Common myeloid progenitor, CD34-positive (primary cell): ENCODE measurements at places on chromosomes 3 and 15.

DNA sequence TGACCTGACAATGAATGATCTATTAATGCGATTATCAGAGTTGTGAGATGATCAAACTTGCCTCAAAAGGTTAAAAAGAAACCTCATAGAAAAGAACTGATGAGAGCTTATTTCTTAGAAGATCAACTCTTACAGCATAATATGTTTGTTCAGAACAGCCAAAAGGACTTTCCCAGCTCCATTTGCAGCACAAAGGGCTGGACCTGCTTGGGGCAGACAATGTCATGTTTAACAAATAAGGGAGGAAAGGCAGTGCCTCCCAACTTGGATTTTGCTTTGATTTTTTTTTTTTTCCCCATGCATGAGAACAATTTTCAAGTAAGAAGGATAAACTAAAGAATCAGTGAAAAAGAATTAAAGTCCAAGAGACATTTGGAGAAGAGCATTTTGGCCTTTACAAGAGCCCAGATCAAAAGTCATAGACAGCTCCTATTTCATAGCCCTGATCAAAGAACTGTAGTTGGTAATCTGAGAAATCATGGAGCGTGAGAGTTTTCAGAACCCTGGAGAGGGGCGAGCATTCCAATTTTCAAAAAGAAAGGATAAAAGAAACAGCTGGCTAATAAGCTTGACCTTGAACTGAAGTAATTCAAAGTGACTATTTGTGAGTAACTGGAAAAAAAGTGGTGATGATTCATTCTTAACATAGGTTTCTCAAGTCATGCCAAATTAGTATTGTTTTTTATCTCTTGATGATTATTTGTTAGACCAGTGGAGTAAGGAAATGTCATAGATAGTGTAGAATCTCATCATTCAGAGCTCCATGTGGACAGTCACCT is 136.0 kb upstream of the CFAP20DC start:
- DNase-seq, result no peak

- DNase-seq, result peak; percentile 96
These were observed 227.8 kb upstream of the CTNNB1 start for GRCh38 chr3:40971191-40972168.

DNA sequence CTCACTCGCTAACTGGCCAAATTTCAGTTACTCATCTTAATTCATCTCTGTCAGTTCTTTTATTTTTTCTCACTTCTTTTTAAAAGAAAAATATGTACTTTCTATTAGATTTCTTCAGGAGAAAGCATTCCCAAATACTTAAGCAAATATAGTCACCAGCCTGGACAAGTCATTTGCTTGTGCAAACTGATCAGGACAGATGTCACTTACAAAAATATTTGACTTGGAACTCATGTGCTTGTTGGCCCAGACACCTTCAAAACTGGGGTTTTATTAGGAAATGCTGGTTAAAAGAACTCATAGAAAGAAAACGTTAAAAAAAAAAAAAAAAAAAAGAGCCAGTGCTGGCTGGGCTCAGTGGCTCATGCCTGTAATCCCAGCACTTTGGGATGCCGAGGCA is 31.3 kb upstream of the FOXP1 start:
- no peak for DNase-seq

GRCh38 chr3:170356596-170357175 is 829 bp upstream of the SKIL start:
- DNase-seq, result no peak

DNA sequence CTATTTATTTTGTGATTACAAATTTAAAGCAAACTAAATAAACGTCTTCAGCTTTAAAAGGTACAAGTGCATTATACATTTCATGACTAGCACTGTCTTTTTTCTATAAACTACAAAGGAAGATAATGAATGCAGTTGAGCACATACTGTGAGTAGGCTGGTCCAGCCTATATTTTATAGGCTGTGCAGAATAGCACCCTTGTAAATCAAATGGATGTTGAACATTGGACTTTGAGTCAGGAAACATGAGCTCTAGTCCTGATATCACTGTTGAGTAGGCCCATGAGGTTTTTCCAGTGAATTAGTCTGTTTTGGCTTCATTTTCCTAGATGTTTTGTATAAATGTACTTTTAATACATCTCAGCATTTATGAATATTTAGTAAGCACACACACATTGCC is 447.3 kb upstream of the KCNMB2 start:
- no peak for DNase-seq

GRCh38 chr15:33296856-33297255 is 13.9 kb upstream of the RYR3 start:
- DNase-seq, result no peak

DNA sequence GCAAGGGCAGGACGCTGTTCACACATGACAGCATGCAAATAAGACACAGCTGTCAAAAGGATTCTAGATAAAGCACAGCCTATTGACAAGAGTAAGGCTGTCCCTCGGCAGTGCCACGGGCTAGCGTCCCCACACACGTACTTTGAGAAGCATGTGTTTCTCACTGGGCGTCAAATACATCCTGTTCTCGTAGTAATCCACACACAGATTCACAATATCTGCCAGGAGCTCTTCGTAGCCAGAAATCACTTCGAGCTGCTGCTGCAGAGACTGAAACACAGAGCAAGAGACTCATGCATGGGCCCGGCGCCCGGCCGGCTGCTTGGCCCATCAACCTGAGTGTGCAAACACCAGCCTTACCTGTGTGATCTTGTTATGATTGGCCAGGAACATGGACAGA is 41.1 kb downstream of the CYFIP1 start:
- DNase-seq, result no peak

GRCh38 chr3:165192610-165193192 is 3.5 kb downstream of the SLITRK3 start:
- no peak for DNase-seq

DNA sequence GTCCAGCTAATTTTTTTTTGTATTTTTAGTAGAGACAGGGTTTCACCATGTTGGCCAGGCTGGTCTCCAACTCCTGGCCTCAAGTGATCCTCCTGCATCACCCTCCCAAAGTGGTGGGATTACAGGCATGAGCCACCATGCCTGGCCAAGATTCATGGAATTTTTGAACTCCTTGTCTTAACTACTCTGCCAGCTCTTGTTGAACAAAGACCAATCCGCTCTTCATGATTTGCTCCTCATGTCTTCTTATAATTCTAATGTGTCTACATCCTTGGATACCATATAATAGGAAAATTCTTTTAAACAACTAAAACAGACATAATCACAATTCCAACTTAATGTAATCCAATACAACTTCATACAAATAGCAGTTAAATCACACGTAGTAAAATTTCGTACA is 21.3 kb downstream of the UBA5 start:
- DNase-seq, result no peak

DNA sequence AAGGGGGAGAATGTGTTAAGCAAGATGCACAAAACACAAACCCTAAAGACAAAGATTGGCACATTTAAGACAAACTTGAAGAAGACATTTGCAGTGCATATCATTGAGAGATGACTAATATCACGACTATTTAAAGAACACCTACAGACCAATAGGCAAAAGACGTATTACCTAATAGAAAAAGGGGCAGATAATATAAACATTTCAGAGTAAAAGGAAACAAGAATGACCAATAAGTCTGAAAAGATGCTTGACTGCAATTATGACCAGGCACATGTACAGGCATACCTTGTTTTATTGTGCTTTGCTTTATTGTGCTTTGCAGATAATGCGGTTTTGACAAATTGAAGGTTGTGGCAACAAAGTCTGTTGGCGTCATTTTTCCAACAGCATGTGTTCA is 4.9 kb downstream of the HACD3 start:
- DNase-seq, result no peak

DNA sequence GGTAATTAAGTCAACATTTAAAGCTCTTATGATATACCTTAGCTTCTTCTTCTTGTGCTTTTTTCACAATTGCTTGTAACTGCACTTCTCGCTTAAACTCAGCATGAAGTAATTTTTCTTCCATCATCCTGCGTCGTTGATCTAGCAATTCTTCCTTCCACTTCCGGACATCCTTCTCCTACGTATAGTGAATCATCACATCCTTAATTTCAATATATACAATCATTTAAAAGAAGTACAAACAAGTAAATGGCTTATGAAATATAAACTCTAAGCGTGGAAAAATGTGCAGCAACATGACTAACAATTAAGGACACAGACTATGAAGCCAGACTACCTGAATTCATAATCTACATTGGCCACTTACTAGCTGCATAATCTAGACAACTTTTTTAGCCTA is 151.4 kb downstream of the SCAPER start:
- DNase-seq, result no peak

GRCh38 chr3:133444423-133444774 is 44.5 kb downstream of the BFSP2 start:
- DNase-seq, result no peak

- DNase-seq, result no peak
These were observed 87.7 kb downstream of the ATP10A start for GRCh38 chr15:25775317-25775912.

DNA sequence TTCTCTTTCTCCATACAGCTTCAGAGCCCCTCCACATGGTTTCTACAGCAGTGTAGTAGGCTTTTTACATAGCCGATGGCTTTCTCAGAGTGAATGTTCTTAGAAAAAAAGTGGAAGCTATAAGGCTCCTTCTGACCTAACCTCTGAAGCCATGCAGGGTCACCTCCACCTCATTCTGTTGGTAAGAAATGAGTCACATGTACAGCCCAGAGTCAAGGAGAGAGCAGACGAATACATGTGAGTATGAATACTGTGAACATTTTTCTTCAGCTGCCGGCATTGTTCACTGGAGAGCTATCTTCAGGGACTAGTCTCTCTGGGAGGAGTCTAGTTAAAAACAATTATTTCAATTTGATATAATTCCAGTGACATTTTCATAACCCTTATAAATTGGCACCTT is 68.2 kb upstream of the THRB start:
- DNase-seq, result no peak

DNA sequence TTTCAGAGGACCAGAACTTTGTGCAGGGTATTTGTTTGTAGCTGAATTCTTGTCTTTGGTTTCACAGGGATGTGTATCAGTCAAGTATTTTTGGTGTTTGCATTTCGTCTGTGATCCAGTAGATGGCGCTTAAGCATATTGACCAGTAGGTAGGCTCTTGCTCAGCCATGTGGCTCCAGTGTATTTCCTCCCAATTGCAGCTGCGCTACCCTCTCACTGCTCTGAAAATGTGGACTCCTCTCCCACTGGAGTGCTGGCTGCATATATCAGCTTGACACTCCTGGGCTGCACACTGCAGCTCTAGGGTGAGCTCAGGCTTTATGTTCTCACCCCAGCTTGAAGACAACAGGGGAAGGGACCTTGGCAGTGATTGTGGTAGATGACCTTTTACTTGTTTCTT is 1264.3 kb upstream of the ALCAM start:
- DNase-seq, result peak; percentile 46

DNA sequence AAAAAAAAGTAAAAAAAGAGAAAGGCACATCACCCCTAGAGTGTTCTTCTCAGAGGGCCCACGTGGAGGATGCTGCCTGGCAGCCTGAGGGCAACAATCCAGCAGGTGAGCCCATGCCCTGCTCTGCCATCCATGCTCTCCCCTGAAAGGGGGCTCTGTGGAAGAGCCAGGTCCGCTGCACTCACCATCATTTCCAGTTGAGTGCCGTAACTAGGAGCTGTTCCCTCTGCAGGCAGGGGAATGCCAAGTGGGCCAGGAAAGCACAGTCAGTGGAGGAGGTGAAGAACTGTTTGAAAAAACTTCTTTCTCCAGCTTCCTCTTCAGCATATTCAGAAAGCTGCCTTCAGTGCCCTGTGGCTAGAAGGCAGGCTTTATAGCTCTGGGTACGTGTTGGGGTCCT is 84.1 kb downstream of the ABHD5 start:
- DNase-seq, result no peak

- no peak for DNase-seq
These were observed 60.1 kb downstream of the MBNL1 start for GRCh38 chr3:152328841-152329240.

DNA sequence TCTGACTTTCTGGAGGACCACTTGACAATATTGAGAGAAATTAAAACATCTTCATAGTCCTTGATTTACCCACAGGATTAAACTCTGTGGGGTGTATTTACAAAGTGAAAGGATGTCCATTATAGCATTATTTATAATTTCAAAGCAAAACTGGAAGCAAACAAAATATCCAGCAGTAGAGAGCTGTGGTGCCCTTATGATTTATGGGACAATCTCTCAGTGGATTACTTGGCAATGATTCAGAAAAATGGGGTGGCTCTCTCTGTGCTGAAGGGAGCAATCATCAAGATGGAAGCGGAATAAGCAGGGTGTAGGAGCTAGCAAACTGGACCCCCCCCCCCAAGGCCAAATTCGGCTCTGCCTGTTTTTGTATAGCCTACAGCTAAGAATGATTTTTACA is 9.0 kb downstream of the PPCDC start:
- DNase-seq, result no peak

DNA sequence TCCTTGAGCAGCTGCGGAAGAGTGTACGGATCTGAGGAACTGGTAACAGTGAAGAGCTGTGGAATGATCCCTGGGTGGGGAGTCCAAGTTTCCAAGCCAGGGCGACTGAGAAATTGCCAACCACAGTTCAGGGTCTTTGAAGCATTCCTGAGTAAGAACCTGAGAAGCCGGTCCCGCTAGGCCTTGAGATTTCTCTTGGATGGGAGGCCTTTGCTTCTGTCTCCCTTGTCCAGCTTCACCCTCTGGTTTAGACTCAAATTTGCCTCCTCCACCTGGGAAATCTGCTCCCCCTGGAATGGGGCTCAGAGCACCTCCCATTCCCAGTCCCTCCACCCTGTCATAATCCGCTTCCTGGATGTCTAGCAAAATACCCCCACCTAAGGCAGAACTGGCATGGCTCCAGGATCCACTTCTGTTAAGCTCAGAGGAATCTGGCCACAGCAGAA is 127.7 kb upstream of the DLG1 start:
- DNase-seq, result no peak

- DNase-seq, result no peak
These were observed 93.4 kb downstream of the MBNL1 start for GRCh38 chr3:152362086-152362485.

GRCh38 chr3:56294286-56294685 is 174.0 kb downstream of the ERC2 start:
- DNase-seq, result no peak

DNA sequence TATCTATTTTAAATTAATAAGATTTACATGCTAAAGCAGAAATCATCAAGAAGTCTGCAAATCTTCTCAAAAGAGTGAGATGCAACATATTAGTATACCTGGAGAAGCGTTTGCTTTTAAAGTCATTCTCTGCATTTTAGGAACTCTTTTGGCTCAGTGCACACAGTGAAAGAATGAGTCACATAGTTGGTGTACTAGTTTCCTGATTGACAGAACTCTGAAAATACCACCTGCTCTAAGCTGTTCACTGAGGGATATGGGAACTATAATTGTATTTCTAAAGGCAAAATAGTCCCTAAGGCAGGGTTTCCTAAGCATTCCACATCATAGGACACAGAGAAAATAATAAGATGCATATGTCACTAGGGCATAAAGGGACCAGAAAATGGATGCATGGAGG is 838.5 kb downstream of the DIPK2A start:
- DNase-seq, result no peak

DNA sequence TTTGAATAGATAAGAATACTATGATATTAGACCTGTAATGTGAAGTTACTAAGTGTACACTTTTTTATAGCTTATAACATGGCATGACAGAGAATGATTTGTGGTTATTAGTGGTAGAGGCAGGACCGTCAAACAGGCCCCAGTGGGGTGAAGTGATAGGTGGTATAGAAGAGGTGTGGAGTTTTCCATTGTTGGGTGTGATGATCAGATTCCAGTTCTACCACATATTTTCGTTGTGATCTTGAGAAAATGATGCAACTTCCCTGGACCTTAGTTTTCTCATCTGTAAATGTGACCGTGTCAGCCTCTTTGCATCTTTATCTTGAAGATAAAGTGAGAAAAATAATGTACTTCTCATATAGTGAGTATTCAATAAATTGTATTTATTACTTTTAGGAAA is 30.3 kb upstream of the UTS2B start:
- no peak for DNase-seq
